ENCODE measurements at places on chromosomes 1 and 21. TPM values are rescaled to one million over a fixed set of nuclear protein-coding genes. Genes with fewer than 3 reads are reported as not detected.

DNA sequence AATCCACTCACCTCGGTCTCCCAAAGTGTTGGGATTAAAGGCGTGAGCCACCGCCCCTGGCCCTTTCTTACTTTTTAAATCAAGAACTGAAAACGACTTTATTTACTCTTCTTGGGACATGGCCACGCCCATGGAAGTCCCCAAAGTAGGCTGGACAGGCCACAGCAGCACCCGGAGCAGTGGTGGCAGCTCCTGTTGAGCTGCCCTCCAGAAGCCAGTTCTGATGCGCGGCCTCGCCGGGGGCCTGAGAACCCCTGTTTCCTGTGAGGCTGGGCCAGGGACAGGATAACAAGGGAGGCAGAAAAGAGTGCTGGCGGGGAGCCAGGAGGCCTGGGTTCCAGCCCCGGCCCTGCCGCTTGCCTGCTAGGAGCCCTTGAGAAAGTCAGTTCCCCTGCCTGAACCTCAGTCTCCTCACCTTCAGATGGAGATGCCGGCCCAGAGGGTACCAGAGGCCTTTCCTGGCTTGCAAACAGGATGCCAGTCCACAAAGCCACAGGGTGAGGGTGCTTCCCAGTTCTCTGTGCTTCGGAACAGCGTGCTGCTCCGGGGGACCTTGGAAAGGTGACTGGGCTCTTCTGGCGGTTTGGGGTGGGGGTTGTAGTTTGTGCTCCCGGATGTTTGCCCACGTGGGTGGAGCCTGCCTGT, 59.4 kb downstream of the RUNX3 start:
- peak; percentile 76 for DNase-seq

Gene ZFP69
- total RNA-seq = 4.9 TPM

DNA sequence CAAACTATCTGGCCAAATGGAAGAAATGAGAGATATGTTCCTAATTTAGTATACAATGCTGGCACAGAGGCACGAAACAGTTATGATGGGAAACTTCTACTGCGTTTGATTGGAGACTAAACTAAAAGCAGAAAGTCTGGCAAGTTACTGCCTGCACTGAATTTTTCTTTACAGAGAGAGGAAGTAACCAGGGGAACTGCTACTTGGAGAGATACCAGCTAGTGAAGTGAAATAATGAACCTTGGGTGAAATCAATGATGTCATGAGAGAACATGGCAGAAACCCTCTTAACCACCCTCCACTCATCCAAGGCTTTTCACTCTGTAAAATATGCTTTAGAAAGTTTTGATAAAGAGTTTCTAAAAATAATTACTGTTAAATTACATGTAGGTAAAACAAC, 29.3 kb downstream of the NIBAN1 start:
- DNase-seq = no peak

Gene PLEKHO1
- total RNA-seq = 52.2 TPM

Gene KIF17
- total RNA-seq = 0.11 TPM

Gene LENEP
- not detected for total RNA-seq

Gene KRTAP11-1
- not detected for total RNA-seq

Gene MTF2
- 26.2 TPM for total RNA-seq

GRCh38 chr21:44454747-44455523, at the start of gene LRRC3:
TSS of gene LRRC3 (plus strand) at chr21:44455510. CDS start at chr21:44456645, 1,135 bp downstream.
- no peak for DNase-seq

Gene CD48
- total RNA-seq = not detected

GRCh38 chr1:234608911-234609690, 877 bp downstream of the IRF2BP2 start:
- DNase-seq = peak; percentile 84

- DNase-seq = no peak
These were observed 138.0 kb downstream of the RABGAP1L start for GRCh38 chr1:174297351-174297750.

- no peak for DNase-seq
These were observed 4.5 kb downstream of the ZBED6 start for GRCh38 chr1:203799971-203800370.

Gene GJB3
- not detected for total RNA-seq

DNA sequence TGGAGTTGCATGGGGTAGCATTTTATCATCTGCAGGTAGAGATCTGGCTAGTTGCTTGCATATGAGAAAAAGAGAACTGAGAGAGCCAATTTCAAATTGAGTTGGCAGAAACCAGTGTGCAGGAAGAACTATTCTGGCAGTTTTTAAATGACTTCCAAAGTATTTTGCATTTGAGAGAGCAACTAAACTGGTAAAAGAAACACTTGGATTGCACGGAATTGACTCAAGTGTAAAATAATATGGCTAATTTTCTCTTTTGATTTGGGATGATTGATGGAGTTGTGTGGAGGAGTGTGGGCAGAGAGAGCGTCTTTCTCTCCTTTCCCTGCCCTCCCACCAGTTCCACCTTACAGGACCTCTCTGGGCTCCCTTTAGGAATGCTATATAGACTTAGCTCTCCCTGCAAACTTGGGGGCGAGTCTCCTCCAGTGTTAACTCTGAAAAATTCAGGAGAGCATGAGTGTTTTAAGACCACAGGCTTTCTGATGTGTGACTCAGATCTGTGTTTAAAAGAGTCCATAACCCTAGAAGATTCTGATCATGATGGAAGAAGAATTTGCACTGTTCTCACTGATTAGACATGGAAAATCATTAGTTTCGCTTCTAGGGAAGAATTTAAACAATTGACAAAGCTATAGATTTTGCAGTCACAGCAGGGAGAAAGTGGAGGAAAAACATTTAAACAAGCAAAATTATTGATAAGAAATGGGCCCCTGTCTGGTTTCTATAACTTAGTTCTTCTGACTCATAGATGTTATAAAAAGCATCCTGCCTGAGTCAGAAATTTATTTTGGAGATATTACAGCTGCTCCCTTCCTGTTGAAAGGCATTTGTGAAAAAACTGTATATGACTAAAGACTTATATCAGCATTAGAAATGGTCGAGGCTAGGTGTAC, 24.9 kb upstream of the CTBS start:
- no peak for DNase-seq

DNA sequence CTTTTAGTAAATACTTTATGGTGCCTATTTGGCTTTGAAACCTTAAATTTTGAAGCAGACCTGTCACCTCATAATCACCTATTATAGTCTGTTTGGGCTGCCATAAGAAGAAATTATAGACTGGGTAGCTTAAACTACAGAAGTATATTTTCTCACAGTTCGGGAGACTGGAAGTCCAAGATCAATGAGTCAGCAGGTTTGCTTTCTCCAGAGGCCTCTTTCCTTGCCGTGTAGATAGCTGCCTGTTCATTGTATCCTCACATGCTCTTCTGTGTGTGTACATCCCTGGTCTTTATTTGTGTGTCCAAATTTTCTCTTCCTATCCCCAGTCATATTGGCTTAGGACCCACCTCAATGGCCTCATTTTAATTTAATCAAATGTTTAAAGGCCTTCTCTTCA, 518.2 kb downstream of the ADGRL2 start:
- DNase-seq = no peak

Gene HRNR
- total RNA-seq = not detected

GRCh38 chr1:38134294-38134755, 87.7 kb upstream of the POU3F1 start:
- no peak for DNase-seq

DNA sequence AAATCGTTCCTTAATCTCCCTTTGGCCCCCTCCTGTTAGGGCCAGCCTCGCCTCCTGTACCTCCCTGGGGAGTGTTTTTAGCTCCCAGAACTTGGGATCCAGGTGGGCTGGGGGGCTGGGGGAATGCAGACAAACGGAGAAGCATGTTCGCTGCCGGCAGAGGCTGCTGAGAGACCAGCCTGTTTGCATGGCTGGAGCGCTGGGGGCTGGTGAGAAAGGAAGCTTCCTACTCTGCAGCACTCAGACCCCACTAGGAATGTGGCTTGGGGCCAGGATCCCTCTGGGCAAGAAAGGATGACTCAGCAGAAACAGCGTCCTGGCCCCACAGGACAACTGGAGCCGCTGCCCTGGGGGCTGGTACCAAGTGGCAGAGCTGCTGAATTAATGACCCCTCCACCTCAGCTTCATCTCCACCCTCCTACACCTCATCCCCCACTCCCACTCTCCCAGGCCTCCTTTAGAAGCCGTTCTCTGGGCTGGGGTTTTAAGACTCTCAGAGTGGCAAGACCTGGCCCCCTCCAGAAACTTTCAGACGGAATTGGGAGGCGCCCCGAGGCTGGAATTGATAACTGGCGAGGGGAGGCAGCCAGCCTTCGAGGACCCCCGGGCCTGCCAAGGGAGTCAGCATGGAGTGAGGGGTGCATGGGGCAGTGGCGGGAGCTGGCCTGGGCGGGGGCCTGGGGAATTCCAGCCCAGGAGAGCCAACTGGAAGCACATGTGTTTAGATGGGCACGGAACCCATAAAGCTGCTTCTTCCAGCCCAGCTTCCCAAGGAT, 28.5 kb upstream of the EPS8L3 start:
- DNase-seq = peak; percentile 95

Gene ARHGEF10L
- total RNA-seq = 26.0 TPM

Gene CD101
- total RNA-seq = 0.50 TPM

DNA sequence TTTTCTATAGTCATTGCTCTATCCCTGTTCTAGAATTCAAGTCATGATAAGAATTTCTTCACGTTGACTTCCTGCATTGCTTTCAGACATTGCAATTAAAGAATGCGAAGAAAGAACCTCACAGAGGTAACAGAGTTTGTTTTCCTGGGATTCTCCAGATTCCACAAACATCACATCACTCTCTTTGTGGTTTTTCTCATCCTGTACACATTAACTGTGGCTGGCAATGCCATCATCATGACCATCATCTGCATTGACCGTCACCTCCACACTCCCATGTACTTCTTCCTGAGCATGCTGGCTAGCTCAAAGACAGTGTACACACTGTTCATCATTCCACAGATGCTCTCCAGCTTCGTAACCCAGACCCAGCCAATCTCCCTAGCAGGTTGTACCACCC, 10.6 kb downstream of the APCS start:
- DNase-seq = no peak

DNA sequence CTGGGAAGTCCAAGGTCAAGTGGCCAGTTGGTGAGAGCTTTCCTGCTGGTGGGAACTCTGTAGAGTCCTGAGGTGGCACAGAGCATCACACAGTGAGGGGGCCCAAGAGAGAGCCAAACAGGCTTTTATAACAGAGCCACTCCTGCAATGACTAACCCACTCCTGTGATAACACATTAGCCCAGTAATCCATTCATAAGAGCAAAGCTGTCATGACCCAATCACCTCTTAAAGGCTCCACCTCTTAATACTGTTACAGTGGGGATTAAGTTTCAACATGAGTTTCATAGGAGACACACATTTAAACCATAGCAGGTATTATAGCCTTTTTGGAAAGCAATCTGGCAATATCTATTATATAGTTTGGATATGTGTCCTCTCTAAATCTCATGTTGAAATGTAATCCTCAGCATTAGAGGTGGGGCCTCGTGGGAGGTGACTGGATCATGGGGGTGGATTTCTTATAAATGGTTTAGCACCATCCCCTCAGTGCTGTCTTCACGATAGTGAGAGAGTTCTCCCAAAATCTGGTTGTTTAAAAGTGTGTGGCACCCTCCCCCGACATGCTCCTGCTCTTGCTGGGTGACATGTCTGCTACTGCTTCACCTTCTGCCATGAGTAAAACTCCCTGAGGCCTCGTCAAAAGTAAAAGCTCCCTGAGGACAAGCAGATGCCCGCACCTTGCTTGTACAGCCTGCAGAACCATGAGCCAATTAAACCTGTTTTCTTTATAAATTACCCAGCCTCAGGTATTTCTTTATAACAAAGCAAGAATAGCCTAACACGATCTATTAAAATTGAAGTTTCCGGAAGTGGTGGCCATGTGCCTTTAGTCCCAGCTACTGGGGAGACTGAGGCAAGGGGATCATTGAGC, 64.5 kb downstream of the CD58 start:
- DNase-seq = no peak

Gene LINGO4
- total RNA-seq = not detected

DNA sequence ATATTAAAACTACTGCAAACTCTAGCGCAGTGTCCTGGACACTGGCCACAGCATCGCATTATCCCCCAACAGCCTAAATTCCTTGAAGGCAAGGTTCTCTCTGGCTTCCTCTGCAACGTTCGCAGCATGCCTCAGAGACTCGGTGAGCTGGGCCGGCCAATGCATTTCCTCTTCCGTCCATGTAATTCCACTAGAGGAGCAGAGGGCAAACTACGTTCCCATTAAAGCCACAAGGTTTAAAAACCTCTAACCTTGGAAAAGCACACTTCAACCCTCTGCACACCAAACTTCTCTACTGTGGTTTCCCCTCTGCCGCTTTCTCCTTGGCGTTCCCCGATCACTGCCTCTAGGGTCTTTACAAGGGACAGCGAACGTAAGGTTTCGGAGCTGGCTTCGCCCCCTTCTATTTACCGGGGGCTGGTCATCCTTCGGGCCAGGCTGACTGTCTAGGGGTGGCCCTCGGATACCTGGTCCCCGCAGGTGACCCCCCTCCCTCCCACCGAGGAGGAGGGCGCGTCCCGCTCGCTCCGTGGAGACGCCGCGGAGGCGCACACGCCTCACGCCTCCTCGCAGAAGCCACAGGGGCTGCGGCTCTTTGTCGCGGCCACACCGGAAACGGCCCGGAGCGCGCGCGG, 456 bp upstream of the SMYD2 start:
- no peak for DNase-seq

DNA sequence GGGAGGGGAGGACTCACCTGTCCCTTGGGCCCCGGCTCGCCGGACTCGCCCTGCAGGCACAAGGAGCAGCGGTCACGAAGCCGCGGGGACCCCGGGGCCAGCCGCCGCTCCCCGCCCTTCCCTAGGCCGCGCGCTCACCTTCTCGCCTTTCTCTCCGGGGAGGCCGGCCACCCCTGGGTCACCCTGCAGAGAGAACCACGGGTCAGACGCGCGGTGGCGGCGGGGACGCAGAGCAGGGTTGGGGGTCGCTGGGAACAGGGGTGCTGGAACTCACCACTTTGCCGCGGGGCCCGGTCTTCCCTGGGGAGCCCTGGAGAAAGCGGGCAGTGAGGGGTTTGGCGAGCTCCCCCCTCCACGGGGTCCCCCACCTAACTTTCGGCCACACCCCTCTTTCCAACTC, 13.3 kb downstream of the COL9A2 start:
- peak; percentile 84 for DNase-seq

Gene FLG
- not detected for total RNA-seq

DNA sequence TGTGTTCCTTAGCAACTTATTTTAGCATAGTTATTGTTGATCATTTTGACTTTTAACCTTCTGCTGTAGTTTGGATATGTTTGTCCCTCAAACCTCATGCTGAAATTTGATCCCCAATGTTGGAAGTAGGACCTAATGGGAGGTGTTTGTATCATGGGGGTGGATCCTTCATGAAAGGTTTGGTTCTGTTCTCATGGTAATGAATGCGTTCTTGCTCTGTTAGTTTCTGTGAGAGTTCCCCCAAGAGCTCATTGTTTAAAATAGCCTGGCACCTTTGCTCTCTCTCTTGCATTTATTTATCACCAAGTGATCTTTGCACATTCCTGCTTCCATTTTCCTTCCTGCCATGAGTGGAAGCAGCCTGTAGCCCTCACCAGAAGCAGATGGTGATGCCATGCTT, 372.1 kb upstream of the VAMP3 start:
- DNase-seq = no peak

Data from osteocyte (in vitro differentiated cells).